ENCODE measurements at places on chromosomes 1 and 21.

DNA sequence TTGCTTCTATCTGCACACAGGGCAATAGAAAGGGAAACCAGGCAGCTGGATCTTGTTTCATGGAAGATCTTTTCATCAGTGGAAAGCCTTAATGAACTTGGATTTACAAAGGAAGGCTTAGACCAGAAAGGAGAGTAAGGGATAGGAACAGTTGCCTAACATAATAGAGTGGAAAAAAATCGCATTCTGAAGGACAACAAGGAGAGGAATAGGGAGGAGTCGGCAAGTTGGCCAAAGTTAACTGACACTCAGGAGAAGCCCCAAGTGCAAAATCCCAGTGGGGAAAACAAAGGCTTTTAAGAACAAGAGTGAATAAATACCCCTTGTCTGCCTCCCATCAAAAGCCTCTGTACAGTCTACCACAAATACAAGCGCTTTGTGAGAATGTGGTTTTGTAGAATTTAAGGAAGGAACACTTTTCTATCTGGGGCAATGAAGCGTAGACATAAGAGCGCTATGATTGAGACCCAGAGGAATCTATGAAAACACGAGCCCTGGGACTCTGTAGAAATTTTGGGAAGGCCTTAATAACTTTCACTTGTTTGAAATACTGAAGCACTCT, 74.1 kb downstream of the ZNF648 start:
- no peak for DNase-seq

- no peak for DNase-seq
Observed at GRCh38 chr1:200305806-200306205, 104.0 kb downstream of the ZNF281 start.

DNA sequence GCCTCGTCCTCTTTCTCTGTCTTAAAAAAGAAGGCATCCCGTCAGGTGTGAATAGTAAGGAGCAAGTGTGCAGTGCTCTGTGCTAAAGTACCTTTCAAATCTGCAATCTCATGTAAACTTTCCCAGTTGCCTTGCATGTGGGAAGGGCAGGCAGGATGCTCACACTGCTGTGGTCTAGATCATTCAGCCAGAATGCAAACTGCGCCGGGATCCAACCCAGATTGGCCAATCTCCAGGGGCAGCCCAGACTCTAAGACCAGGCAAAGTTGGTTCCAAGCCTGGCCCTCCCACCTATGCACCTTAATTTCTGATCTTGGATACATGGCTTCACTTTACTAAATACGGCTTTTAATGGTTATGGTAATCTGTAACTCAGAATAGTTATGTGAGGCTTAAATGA, 3.2 kb upstream of the MAP1LC3C start:
- no peak for DNase-seq

GRCh38 chr1:151146412-151147131, at the start of gene SEMA6C:
Gene SEMA6C (minus strand): TSS chr1:151146631. CDS start chr1:151142621, 4,010 bp downstream.
- DNase-seq, result peak; percentile 72

DNA sequence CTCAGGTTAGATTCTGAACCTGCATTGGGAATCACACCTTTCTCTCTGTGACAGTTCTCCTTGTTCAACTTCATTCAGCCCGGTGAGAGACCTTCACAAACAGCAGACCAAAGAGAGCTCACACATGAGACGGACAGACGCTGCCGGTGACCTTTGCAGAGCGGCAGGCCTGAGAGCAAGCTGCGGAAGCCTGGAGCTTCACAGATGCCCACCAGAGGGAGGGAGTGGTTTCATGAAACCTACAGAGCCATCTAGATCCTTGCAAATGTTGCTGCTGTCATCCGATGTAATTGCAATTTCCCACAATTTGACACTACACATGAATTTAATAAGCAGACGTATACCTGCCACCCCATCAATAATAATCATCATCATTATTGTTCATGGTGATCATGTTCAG, 39.4 kb downstream of the GRIK3 start:
- no peak for DNase-seq

- DNase-seq, result no peak
Observed at GRCh38 chr1:53031732-53032131, 30.3 kb upstream of the PODN start.

DNA sequence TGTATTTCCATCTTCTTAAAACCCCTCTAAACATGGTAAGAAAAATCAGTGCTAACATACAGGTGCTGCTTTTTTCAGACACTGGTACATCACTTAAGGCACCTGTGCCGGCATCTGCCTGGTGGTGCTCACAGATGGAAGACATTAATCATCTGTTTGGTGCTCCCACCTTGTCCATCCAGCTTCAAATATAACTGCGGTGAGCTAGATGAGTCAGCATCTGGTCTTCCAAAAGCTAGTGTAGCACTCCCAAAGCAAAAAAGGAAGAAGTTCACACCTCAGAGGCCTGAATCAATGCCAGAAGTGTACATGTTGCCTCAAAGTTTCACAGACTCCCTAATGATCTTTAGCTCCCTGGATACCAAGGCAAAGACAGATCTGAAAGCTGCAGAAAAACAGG, 44.4 kb downstream of the TM2D1 start:
- DNase-seq, result no peak

DNA sequence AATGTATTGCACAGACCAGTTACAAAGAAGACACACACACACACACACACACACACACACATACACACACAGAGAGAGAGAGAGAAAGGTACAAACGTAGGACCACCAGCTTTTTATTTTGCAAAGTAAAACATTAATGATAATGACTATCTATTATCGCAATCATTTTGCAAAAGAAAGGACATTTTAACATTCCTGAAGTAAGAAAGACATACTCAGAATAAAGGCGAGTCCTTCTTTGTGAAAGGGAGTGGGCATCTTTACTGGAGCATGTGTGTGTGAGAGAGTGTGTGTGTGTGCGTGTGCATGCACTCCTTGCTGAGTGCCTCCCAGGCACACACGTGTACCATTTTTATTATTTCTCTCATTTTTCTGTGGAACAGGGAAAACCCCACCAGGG, 28.4 kb downstream of the PPFIA4 start:
- no peak for DNase-seq

DNA sequence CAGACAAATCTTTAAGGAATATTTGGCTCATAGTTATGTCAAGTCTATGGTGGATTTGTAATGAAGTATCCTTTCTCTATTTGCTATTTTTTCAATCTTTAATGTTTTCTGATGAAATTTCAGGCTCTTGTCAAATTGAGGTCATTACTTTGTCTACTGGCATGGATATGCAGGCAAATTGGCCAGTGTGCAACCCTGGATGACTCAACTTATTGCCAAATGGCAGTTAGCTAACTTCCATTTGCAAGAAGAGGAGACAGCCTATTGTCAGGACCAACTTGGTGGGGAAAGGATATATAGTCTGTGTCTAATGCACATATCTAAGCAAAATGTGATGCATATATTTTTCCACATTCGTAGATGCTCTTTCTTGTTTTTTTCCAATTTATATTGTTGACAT, 530.5 kb downstream of the PTBP2 start:
- DNase-seq, result no peak

GRCh38 chr1:173603056-173603591, at the start of gene SLC9C2:
Gene SLC9C2 (minus strand): TSS chr1:173603072. CDS start chr1:173601776, 1,296 bp downstream.
- DNase-seq, result no peak

- no peak for DNase-seq
Observed at GRCh38 chr1:55245781-55246180, 30.6 kb upstream of the USP24 start.

DNA sequence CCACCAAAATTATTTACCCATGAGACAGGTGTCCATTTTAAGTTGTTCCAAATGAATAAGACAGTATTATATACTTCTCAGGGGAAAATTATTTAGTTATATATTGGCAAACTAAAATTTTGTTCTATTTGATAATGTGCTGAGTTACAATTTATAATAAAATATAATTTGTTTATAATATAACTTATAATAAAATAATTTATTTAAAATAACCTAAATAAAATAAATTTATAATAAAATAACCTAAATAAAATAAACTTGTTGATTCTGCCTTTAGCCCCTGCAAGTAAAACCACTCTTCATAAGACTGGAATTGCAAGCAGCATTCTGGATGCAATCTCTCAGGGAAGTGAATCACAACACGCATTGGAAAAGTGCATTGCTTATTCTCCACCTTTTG, 69.6 kb downstream of the RAVER2 start:
- no peak for DNase-seq

DNA sequence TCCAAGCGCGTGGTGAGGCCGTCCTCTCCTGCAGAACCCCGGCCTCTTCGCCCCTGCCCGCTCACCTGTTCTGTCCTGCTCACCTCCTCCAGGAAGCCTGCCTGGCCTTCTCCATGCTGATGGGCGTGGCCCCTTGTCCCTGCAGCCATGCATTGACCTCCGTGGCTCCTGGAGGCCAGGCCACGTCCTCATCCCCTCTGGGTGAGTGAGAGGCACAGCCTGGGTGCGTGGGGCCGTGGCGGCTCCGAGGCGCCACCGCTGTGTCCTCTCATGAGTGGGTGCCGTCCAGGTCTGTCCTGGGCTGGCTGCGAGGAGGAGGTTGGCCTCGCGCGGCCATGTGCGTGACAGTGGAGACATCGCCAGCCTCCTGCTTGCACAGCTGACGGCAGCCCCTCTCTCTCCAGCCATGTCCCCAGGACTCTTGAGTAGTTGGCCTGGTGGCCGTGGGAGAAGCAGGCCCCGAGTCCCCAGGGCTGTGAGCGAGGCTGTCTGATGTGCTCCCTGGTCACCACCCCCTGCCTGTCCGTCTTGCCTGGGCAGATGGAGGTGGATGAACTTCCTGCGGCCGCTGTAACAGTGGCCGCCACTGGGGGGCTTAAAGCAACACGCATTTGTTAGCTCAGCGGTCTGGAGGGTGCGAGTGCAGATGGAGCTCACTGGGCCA, 58.1 kb downstream of the PRKCZ start:
- no peak for DNase-seq

- no peak for DNase-seq
Observed at GRCh38 chr1:204572923-204573922, 57.0 kb downstream of the MDM4 start.

- DNase-seq, result no peak
Observed at GRCh38 chr1:118982821-118983557, 5.2 kb downstream of the TBX15 start.

Measured in stimulated activated CD8-positive, alpha-beta memory T cell treated with anti-CD3 and anti-CD28 coated beads, Interleukin-15, amount 100 ng/mL, for 1 hour (primary cell).